Common myeloid progenitor, CD34-positive (primary cell): ENCODE measurements at places on chromosomes 3 and 15.

DNA sequence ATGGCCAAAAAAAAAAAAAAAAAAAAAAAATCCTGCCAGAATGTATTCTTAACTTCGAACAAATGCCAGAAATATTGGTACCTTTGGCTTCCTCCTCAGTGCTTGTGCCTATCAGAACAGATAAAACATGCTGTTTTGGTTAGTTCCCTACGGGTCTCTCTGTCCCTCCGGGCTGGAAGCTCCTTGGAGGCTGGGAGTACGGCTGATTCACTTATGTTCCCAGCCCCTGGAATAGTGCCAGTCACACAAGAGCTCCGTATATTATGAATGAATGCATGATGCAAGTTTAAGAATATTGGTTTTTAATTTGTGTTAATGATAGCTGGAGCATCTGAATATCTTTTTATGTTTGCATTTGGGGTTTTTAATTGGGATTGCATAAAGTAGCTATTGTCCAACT, 44.0 kb downstream of the NR2F2 start:
- DNase-seq: no peak

DNA sequence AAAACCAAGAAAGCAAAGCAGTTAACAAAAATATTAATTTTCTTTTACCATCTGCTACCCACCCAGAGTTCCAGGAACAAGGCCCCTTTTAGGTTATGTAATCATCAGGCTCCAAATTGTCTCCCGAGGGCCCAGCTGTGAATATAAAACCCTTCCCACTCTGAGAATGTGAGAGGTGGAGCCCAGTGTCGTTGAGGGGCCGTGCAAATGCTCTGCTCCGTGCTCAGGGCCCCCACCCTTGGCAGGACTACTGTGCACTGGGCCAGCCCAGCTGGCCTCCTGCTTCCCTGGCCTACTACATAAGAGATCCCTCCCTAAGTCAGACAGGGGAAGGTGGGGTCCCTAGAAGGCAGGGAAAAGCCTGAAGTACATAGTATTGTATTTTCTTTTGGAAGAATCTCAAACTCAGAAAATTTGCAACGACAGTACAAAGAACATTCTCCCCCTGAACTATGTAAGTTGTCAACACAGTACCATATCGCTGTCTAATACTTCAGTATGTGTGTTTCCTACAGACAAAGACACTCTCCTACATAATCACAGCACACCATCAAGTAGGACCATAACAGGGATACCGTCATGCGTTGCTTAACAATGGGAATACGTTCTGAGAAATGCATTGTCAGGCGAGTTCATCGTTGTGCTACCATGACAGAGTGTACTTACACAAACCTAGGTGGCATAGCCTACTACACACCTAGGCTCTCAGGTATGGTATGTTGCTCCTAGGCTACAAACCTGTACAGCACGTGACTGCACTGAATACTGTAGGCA, 4.4 kb upstream of the CLEC3B start:
- DNase-seq: no peak

- DNase-seq: peak; percentile 24
Measured at GRCh38 chr15:31270767-31271166, 55.9 kb upstream of the KLF13 start.

DNA sequence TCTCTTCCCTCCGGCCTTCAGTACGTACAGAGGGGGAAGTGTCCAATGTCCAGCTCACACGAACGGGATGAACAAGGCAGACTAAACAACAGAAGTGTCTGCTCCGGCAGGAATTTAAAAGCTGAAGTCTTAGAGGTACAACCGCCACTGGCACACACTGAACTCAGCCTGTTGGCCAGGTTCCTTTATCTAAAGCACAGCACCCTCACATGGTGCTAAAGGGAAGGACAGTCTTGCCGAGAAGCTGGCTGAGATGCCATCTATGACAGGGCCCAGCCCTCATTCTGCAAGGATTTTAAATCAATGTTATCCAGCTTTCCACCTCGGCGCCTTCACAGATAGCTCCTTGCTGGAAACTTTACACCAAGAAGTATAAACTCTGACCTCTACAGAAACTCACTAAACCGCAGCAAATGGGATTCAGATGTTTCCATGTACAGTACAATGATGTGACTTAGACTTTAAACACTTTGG, 2.8 kb downstream of the ADAMTS17 start:
- DNase-seq: peak; percentile 55

- DNase-seq: peak; percentile 89
Measured at GRCh38 chr3:50246517-50246954, 10.5 kb downstream of the GNAI2 start.

DNA sequence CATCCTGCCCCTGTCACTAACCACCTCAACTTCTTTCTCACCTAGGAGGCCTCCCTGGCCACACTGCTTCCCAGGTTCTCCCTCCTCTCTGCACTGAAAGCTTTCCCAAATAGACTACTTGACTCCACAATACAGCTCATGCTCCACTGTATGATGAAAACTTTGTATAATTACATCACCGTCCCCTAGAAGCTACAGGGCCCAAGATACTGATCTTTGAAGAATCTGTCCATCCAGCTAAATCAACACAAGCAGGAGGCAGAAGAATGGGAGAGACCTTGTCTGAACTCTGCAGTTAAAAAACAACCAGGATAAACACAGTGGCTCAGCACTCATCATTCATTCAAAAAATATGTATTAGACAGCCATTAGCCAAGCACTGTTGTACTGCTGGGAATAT, 26.4 kb upstream of the RPS17 start:
- no peak for DNase-seq
